ENCODE measurements at places on chromosomes 4 and X.

DNA sequence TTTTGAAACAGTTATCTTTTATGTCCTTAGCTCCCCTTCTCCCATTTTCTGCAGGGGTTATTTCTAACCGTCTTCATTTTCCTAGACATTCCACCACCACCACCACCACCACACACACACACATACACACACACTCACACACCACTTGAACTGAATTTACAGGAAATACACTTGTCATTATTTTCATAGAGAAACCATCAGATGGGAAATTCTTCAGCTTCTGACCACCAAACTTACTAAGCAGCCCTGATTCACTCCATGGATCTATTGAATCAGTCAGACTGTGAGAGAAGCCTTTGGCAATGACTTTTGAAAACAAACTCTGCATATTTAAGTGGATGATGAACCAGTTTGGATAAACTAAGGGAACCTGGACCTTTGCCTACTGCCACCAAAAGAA is 210.1 kb upstream of the NHS start:
- no peaks in the 10 kb centered on the region for H3K36me3 ChIP-seq
- H3K27me3 ChIP-seq = no peaks in the 10 kb centered on the region
- DNase-seq = no peak
- no peak overlapping the region for H3K27ac ChIP-seq
- H3K4me1 ChIP-seq = no peaks in the 10 kb centered on the region

DNA sequence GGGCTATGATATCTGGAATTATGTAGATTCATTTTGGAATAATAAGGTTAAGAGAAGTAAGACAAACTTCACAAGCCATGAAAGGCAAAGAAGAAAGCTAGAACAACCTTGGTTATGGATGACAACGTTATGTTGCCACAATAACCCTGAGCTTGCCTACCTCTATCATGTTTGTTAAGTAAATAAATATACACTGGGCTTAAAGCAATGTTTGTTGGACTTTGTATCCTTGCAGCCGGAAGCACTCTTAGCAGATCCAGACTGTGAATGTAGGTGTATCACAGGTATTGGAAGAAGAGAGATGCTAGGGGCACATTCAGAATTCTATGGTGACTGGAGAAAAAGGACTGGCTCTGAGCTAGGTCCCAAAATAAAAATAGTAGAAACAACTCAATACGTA is 214.4 kb downstream of the HS3ST1 start:
- H3K27ac ChIP-seq = no peak overlapping the region
- no peak overlapping the region for H3K4me3 ChIP-seq
- H3K27me3 ChIP-seq = no peaks in the 10 kb centered on the region
- H3K4me1 ChIP-seq = no peaks in the 10 kb centered on the region
- H3K36me3 ChIP-seq = no peaks in the 10 kb centered on the region

DNA sequence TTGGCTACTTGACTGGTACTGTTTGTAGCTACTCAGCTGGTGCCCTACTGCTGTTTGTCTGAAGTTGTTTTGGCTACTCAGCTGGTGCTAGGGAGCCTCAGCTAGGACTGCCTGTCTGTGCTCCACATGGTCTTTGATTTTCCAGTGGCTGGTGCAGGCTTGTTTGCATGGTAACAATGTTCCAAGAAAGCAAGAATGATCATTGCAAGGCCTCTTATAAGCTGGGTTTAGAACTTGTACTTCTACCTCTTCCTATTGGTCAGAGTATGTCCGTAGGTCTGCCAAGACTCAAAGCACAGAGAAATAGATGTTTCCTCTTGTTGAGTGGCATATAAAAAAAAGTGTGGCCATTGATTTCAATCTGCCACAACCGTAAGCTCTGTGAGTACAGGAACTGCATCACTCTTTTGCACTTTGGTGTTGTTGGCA is 17.6 kb downstream of the NFKB1 start:
- no peak for DNase-seq
- H3K4me3 ChIP-seq = no peak overlapping the region
- H3K36me3 ChIP-seq = no peaks in the 10 kb centered on the region
- H3K27me3 ChIP-seq = no peaks in the 10 kb centered on the region

DNA sequence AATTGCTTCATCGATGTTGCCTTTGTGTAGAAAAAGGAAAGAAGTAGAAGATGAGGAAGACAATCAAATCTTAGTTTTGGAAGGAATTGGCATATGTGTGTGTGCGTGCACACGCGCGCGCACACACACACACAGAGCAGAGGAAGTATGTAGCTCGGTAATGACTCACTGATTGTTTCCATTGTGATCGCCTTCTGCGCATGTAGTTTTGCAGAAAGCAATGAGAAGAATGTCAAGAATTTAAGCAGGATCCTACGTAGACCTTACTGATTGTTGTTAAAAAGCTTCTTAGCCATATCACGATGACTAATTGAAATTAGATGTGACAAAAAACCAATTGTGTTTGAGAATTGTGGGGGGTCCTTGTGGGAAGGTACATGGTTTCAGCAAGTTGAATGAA is 12.8 kb upstream of the LIMCH1 start:
- no peaks in the 10 kb centered on the region for H3K36me3 ChIP-seq
- no peaks in the 10 kb centered on the region for H3K4me1 ChIP-seq
- no peak overlapping the region for H3K27ac ChIP-seq
- DNase-seq = no peak
- no peak overlapping the region for H3K4me3 ChIP-seq
- no peaks in the 10 kb centered on the region for H3K27me3 ChIP-seq

DNA sequence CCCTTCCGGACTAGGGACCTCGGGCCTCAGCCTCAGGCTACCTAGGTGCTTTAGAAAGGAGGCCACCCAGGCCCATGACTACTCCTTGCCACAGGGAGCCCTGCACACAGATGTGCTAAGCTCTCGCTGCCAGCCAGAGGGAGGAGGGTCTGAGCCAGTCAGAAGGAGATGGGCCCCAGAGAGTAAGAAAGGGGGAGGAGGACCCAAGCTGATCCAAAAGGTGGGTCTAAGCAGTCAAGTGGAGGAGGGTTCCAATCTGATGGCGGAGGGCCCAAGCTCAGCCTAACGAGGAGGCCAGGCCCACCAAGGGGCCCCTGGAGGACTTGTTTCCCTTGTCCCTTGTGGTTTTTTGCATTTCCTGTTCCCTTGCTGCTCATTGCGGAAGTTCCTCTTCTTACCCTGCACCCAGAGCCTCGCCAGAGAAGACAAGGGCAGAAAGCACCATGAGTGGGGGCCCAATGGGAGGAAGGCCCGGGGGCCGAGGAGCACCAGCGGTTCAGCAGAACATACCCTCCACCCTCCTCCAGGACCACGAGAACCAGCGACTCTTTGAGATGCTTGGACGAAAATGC is at the start of gene WAS:
Gene WAS (plus strand): TSS at position 389 of the 572 bp plus-strand sequence. CDS start 55 bp downstream, at position 444.
- H3K4me3 ChIP-seq = peak within 1 kb of the TSS; percentile 54
- no peak for DNase-seq
- no peaks in the 10 kb centered on the region for H3K36me3 ChIP-seq
- H3K27ac ChIP-seq = peak within 1 kb of the TSS; percentile 53
- H3K4me1 ChIP-seq = no peaks in the 10 kb centered on the region
- H3K27me3 ChIP-seq = no peaks in the 10 kb centered on the region

- H3K27ac ChIP-seq = no peak overlapping the region
- H3K27me3 ChIP-seq = no peaks in the 10 kb centered on the region
- no peak overlapping the region for H3K4me3 ChIP-seq
- H3K36me3 ChIP-seq = no peaks in the 10 kb centered on the region
- H3K4me1 ChIP-seq = no peaks in the 10 kb centered on the region
These were observed 63.7 kb downstream of the MSX1 start for GRCh38 chr4:4923201-4923600.

All from thoracic aorta (tissue), 2 donors.